NCI-H187 treated with DMSO at 0.1 percent for 48 hours (cell line): ENCODE measurements at places on chromosomes 7 and 10.

GRCh38 chr10:103793429-103793828 is 61.9 kb downstream of the SH3PXD2A start:
- DNase-seq: no peak

GRCh38 chr10:73838008-73838567 is 26.7 kb upstream of the NDST2 start:
- DNase-seq: no peak

DNA sequence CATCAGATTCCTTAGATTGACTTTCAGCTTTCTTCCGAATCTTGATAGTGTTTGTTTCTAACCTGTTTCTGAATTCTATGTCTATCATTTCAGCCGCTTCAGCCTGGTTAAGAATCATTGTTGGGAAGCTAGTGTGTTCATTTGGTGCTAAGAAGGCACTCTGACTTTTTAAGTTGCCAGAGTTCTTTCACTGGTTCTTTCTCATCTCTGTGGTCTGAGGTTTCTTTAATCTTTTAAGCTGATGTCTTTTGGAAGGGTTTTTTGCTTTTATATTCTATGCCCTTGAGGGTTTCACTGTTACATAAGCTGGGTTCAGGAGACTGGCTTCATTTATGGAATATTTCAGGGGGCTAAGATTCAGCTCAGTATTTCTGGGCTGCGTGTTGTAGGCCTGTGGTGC is 104.5 kb upstream of the PRSS58 start:
- no peak for DNase-seq

DNA sequence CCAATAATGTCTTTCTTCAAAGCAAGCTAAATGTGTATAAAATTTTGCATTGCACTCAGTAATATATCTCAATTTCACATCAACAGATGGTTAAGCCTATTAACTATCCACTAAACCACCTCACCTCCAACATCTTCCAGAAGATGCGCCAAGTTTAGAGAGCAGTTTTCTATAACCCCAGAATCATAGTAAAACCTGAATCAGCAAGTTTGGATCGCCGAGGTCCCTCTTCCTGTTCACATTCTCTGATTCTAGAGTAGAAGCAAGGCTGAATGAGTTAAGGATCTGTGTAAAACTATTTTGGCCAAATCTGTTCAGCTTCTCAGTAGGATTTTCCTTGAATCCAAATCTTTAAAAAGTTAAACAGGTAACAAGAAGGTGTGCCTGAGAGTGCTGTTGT is 1.4 kb upstream of the FAM204A start:
- DNase-seq: no peak

- DNase-seq: no peak
These were observed 45.5 kb upstream of the ZNF716 start for GRCh38 chr7:57404343-57404966.

DNA sequence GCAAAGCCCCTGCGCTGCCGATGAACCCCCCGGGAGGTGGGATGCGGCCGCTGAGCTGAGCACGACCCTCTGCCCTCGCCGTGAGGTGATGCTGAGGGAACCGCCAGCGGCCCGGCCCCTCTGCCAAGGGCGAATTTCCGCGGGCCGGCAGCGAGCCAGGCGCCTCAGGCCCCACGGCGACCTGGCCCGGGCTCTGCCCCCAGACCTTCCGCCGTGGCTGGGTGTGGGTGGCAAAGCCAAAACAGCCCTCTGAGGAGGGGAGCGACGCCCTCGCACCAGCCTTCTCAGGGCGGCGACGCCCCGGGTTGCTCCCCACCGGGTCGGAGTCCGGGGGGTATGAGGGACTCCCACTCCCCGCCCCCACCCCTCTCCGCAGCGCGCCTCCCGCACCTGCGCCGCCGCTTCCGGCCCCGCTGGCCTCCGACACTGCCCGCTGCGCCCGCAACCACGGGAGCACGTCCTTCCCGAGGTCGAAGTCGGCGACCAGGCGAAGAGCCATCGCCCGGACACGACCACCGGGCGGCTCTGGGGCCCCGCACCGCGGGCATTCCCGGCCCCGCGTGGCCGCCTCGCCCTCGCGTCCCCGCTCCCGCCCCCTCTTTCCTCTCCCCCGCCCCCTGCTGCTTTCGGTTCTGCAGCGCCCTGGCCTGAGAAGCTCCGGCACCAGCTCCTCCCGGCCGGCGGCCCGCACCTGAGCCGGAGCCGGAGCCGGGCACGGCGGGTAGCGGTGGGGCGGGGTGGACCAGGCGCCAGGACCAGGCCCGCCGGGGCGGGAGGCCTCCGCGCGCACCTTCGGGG is at the start of gene GSAP:
GSAP (minus strand) TSS at position 527 of the 798 bp plus-strand sequence; CDS start at position 499, 28 bp downstream.
- no peak for DNase-seq

DNA sequence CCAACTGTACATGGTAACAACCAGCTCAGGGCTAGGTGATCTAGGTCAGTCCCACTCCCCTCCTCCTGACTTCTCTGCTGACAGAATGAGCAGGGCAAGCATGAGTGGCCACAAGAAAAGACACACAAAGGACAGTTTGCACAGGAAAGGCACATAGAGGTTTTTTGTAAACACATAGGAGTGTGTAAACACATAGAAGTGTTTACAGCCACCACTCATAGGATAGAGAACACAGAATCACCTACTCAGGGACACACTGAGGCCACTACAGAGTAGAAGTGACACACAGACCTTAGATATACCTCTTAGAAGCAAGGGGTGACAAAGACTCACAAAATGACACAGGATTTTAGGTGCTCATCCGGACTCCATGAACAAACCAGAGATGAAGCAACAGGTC is 19.0 kb downstream of the NUDCD3 start:
- no peak for DNase-seq

DNA sequence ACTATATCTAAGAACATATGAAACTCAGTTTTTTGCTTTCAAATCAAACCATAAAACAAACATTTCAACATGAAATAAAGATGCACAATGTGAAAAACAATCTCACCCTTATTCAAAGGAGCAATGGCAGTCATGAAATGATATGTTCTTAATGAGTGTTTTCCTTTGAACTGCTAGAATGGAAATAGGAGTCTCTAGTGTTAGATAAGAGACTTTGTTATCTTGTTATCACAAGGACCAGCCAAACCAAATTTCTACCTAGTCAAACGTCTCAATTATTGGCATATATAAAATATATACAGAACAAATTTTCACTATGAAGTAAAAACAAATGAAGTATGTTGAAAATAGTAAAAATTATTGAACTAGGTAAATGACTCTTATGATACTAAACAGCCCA is 1.2 kb downstream of the VPS41 start:
- DNase-seq: no peak
